ENCODE measurements at places on chromosomes 2 and 18.

DNA sequence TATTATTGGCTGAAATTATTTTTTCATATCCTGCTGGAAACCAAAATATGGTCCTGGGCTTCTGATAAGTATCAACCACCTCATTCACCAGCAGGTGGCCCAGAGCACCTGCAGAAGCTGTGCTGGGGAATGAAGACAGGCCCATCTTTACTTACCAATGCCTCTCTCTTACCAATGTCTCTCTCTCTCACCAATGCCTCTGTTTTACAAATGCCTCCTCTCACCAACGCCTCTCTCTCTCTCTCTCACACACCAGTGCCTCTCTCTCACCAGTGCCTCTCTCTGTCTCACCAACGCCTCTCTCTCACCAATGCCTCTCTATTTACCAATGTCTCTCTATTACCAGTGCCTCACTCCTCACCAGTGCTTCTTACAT, 2.3 kb upstream of the MAL start:
- no peak for DNase-seq

- DNase-seq: no peak
These were observed 89.7 kb downstream of the TMEM247 start for GRCh38 chr2:46569061-46569560.

- DNase-seq: no peak
These were observed 10.4 kb downstream of the CHMP3 start for GRCh38 chr2:86552889-86553288.

GRCh38 chr18:22975508-22975907, 42.4 kb downstream of the RBBP8 start:
- DNase-seq: no peak

DNA sequence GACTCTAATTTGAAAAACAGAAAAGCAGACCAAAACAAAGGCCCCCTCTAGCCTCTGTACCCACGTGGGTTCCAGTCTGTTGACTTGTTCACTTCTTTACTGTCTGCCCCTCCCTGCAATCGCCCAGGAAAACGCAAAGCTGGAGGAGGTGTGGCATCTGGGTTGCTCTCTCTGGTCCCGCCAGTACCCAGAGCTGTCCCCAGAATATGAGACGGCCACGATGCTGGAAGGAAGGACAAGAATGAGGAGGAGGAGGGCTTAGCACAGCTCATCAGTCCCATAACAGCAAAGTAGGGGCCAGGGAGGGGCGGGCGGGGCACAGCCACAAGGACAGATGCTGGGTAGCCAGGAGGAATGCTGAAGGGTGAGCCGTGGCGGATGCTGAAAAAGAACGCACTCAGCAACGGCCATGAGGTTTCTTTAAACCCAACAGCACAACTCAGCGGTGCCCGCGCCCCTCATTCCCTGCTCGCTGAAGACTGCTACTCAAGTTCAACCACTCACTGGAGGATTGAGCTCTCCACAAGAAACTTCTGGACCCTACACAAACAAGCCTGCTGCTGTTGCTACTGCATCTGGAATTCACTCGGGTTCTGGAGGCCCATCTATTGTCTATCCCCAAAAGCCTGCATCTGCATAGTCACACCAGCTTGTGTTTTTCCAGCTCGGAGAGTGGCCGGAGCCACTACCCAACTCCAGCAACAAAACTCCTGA, 187.7 kb downstream of the HDAC4 start:
- DNase-seq: no peak

DNA sequence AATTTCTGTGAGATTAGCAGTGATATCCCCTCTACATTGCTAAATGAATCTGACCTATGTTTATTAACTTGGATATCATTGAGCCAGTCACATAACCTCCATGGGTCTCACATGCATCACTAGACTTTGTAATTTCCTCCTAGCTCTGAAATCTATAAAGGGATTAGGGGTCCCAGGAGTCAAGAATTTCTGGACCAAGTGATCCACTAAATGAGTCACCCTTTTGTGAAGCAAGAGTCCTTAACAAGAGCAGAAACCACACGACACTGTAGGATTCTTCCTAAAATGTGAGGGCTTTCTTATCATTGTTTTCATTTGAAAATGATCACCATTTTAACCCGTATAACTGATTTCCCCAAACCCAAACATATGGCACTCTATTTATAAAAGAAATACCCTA, 90.3 kb downstream of the DHRS9 start:
- no peak for DNase-seq

- no peak for DNase-seq
These were observed 156.4 kb downstream of the TMEM18 start for GRCh38 chr2:520663-521340.

DNA sequence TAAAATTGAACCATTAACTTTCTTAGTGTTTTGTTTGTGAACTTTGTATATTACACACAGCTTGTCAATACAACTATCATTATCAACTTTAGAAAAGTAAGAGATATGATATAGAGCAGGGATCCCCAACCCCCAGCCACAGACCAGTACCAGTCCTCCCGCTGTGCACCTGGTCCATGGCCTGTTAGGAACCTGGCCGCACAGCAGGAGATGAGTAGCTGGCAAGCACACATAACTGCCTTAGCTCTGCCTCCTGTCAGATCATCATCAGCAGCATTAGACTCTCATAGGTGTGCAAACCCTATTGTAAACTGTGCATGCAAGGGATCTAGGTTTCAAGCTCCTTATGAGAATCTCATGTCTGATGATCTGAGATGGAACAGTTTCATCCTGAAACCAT, 491.0 kb upstream of the NXPH2 start:
- no peak for DNase-seq

GRCh38 chr2:219086196-219086595, 25.5 kb upstream of the IHH start:
- no peak for DNase-seq

DNA sequence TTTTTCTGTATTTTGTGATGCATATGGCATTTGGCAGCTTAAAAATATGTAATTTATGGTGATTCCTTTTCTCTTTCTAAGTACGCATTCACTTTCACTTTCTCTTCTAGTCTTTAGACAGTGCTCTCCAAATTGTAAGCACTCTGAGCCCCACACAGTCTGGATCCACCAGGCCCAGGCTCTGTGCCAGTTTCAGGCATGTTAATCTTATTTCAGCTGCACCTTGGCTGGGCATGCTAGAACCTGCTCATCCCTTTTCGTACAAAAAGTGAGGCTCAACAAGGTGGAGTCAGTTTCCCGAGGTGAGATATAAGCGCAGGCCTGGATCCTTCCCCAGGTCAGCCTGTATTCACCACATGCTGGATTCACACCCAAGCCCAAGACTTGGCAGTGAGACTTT, 203.9 kb downstream of the MTX2 start:
- no peak for DNase-seq

- DNase-seq: no peak
These were observed 22.9 kb downstream of the DARS1 start for GRCh38 chr2:135962366-135963123.

- DNase-seq: no peak
These were observed 84.5 kb upstream of the RBBP8 start for GRCh38 chr18:22848615-22849014.

GRCh38 chr2:120568975-120569268, 166.7 kb upstream of the GLI2 start:
- DNase-seq: no peak

GRCh38 chr2:214630402-214631045, 179.0 kb downstream of the BARD1 start:
- DNase-seq: no peak

- DNase-seq: no peak
These were observed 6.0 kb downstream of the SPATA3 start for GRCh38 chr2:231001921-231002320.

DNA sequence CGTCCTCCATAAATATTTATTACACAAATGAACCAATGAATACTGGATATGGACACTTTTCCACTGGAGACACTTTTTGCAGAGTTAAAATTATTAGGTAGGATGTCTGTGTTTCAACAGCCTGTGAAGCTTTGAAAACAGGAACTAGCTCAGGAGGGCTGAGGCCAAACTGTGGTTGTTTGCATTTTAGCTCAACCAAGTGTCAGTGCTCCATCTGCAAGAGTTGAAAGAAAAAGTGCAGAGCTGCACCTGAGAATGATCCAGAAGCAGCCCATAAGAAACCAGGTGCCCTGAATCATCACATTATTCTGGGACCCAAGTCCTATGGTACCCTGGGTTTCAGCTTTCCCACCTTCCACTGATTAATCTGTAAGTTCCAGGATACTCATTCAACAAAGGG, 180.4 kb downstream of the TRIB2 start:
- DNase-seq: no peak

GRCh38 chr2:3536682-3537632, 17.6 kb upstream of the ADI1 start:
- no peak for DNase-seq

DNA sequence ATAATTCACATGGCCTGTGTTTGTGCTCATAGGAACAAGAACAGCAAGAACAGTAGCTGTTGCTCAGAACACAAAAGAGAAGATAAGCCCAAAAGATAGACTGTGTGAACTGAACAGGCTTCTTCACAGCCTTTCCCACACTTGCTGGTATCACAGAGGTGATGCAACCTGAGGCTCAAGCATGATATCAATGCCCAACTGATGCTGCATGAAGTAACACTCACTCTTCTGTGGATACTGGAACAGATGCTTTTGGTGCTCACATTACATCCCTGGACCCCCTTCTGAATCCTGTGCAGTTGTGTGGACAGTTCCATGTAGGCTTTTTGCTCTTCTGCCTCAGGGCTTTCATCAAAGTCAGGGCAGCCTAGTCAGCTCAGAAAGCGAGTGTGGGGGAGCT, 88.4 kb upstream of the RND3 start:
- no peak for DNase-seq

DNA sequence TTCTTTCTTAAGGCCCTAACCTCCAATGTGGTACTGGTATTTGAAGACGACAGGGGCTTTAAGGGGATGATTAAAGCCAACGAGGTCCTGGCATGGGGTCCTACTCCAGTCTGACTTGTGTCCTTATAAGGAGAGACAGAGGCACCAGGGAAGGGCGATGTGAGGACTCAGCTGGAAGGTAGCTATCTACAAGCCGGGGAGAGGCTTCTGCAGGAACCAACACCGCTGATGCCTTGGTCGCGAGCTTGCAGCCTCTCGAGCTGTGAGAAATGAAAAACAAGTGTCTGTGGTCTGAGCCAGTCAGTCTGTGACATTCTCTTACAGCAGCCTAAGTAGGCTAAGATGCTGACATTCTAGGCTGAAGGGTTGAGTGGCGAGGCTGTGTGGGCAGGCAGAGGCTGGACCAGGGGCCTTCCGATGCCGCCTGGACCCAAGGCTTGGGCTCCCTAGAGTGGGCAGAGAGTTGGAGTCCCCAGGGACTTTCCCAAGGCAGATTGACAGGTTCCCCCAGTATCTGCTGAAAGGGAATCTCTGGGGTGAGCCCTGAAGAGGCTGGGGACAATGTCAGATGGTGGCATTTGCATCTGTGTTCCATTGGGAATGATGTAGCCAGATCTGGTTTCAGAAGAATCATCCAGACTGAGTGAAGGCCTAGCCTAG, 322.9 kb upstream of the HS6ST1 start:
- no peak for DNase-seq

DNA sequence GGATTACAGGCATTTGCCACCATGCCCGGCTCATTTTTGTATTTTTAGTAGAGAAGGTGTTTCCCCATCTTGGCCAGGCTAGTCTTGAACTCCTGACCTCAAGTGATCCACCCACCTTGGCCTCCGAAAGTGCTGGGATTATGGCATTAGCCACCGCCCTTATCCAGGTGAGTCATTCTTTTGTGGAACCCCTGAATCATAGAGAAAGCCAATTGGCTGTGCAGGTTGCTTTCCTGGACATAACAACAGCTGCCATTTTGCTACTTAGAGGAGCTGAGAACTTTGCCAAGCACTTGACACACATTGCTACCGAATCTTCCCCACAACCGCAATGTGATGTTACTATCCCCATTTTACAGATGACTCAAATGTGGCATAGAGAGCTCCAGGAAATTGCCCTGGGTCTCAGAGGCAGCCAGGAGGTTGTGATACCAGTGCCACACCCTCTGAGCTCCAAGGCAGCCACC, 36.0 kb downstream of the SETBP1 start:
- DNase-seq: no peak

DNA sequence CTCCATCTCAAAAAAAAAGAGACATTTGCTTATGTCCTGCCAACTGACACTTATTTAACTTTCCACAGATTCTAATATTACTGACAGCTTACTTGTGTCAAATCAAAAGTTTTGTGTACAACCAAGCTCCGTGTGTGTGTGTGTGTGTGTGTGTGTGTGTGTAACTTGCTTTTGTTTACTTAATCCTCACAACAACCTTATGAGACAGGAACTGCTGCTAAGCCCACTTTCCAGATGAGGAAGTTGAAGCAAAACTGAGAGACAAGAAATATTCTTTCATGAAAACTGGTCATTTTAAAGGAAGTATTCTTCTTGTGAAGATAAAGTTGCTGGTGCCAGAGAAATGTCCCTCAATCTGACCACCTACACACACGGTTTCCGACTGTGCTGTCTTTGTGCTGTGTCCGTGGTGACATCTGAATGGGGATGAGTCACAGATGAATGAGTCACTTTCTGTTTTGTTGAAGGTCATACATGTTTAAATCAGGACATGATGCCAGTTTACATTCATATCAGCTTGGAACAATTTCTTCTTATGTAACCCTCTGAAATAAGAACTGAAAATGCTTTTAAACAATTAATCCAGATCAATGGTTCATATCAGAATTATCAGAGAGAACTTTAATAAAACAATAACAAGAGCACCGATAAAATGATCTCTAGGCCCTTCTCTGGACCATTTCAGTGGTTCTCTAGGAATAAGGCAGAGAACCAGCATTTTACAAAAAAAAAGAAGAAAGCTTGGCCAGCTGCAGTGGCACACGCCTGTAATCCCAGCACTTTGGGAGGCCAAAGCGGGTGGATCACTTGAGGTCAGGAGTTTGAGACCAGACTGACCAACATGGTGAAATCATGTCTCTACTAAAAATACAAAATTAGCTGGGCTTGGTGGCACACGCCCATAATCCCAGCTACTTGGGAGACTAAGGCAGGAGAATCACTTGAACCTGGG, 95.5 kb downstream of the THNSL2 start:
- DNase-seq: no peak

DNA sequence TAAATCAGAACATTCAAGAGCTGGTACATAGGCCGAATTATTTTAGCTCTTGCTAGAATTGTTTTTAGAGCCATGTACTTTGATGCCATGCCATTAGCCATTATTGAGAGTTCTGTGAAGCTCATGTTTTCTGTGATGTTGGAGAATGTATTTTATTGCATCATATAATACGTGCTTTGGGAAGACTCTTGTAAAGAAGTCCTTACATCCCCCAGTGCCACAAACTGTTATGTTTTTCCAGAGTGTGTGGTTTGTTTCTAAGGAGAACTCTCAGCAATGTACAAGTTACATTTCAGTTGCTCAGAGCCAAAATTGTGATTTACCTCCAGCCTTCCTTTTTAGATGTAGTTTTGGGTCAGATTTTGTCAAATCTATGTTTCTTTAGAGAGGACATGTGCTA, 148.6 kb downstream of the HAUS1 start:
- DNase-seq: no peak
